T-cell (primary cell): ENCODE measurements at places on chromosomes 6 and 20. TPM values are rescaled to one million over a fixed set of nuclear protein-coding genes. Genes with fewer than 3 reads are reported as not detected.

Gene HSPA1L
- total RNA-seq: 4.1 TPM

GRCh38 chr20:62282877-62283503, 19.8 kb upstream of the ADRM1 start:
- no peak for DNase-seq

DNA sequence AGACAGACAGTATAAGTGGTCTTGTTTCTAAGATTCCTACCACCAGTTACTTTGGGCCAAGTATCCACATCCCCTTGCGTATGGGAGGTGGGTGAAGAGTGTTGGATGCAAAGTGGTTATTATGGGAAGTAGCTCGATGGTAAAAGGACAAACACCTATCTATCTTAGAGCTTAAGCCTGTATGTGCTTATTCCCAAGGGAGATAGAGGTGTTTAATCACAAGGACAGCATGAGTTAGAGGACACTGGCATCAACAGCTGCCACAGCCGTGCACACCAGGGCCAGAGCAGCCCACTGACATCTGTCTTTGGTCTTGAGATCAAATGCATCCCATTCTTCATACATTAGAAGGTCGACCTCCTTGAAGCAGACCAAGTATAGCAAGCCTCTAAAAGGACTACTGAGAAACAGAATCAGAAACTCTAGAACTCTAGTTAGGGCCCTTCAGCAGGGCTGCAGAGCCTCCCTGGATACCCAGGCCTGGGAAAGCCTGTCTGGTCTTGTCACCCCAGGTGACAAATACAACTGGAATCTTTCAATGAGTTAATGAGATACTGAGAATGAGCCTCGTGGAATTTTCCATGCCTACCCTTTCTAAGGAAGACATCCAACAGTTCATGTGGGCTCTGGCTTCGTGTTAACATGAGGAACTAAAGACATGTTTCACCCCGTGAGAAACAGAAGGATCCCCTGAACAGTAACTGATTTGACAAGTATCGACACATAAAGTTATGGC, 28.7 kb downstream of the TXNDC5 start:
- DNase-seq: no peak

GRCh38 chr6:35091346-35092083, 49.6 kb downstream of the TCP11 start:
- DNase-seq: no peak

DNA sequence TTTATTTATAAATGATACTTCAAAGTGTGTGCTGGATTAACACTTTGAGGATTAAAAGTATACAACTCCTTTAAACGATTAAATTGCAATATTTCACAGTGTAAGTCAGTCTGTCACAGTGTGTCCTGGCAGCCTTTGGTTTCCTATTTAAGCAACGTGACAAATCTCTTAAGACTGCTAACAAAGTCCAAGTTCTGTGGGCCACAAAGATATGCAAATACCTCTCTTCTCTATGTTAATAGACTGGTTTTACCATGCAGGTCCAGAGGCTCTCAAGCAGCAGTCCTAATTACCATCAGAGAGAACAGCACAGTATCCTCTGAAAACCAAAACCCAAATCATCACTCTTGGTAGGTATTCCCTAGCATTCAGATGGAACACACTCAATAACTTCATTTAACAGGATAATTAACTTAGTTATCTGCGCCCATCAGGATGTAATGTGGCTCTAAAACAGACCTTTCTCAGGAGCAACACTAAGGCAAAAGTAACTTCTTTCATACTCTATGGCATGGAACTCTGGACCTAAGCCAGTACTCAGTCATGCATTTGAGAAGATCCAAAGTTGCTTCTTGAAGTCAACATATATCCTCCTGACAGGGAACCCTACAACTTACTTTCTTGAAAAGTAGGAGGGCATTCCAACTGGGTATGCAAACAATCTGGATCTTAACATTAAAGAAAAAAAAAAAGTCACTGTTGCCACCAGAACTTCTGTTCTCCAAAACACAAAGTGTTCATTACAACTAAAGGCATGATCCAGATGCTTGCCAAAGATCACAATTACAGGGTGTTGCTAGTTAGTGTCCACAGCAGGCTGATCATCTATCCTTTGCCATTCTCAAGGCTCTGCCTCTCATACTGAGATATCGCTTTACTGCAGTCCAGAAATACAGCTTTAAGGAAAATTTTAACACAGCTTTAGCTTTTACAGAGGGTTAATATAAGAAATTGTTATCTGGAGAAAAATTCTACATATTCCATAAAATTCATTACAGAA, 53.2 kb downstream of the MAN1A1 start:
- no peak for DNase-seq
